ENCODE measurements at places on chromosomes 2 and 18.

GRCh38 chr2:65232636-65233035 lies 5.0 kb downstream of the ACTR2 start:
- no peak for DNase-seq

- no peak for DNase-seq
Observed at GRCh38 chr2:37224063-37224462, 7.3 kb downstream of the CEBPZ start.

- DNase-seq: no peak
Observed at GRCh38 chr2:54666634-54667265, 56.7 kb upstream of the EML6 start.

DNA sequence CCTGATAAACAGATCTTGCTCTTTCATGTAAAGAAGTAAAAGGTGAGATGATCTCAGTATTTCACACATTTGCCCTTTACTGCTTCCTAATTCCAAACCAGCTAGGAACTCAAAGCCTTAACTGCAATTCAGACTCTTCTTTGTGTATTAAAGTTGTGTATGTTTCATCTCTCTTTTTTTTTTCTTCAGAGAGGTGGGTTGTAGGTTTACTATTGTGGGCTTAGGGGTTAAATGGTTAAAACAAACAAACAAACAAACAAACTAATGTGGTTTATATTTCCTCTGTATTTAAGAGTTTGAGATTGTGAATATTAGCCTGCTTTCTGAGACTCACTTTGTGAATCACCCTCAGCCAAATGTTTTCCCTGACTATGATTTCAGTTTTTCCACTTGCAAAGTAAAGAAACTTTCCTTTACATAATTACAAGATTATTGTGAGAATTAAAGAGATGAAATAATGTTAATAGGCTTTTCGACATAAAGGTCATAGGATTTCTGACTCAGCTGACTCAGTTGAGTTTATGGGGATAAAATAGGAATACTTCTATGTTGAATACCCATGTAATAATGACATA lies 2.8 kb downstream of the GULP1 start:
- no peak for DNase-seq

DNA sequence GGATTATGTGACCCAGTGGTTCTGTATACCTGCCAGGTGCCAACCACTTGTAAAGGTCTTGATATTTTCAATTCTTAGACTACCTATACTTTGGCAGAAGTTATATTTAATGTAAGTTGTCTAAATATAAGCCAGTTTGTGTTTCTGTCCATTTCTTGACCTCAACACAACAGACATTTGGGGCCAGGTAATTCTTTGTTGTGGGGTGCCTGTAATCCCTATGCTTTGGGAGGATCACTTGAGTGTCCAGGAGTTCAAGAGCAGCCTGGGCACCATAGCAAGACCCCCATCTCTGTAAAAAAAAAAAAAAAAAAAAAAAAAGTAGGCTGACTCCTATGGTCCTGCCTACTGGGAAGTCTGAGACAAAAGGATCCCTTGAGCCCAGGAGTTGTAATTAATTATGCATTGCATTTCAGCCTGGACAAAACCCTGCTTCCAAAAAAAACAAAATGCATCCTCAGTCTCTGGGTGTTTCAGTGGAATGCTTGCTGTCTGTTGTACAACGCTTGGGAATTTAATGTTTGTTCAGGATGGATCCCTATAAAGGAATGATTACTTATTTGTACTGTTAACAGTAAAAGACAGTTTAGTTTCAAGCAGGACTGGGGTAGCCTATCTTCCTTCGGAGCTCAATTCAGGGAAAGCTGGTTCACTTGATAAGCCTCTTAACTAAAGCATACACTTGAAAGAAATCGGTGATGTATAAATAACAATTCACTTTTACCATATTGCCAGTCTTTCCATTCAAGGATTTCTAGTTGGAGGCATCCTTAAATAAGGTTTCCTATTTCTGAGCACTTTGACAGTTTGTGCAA lies 3.4 kb downstream of the RPS27A start:
- no peak for DNase-seq

DNA sequence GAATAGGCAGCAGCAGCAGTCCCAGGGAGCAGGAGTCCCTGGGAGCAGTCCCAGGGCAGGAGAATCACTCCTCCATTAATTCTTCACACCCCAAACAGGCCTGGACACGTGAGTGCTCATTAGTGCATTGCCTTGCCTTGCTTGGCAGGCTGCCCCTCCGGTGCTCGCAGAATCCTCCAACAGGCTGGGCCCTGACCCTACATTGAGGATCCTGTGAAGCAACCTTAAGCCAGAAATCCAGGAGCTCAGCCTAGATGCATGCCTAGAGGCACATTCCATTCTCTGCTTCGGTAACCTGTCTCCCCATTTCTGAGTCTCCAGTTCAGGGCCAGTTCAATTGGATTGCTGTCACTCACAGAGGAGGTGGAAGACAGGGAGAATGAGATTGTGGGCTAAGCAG lies 97.4 kb upstream of the LRATD1 start:
- no peak for DNase-seq

- DNase-seq: no peak
Observed at GRCh38 chr2:38465789-38466127, 88.7 kb upstream of the ATL2 start.

Measured in stimulated activated CD4-positive, alpha-beta T cell treated with anti-CD3 and anti-CD28 coated beads, Interleukin-12 subunit alpha, Interleukin-12 subunit beta, amount 100 ng/mL, for 24 hours (primary cell).